Psoas muscle (tissue), 8 donors: ENCODE measurements at places on chromosomes 5 and 9.
A peak's percentile ranks its signal among the peaks of the same experiment; 100 is the strongest.

- DNase-seq: peak; percentile 31
- peaks cover 38% of the 10 kb centered on the region for H3K4me1 ChIP-seq
- H3K4me3 ChIP-seq: no peak overlapping the region
- H3K27me3 ChIP-seq: no peaks in the 10 kb centered on the region
- H3K36me3 ChIP-seq: no peaks in the 10 kb centered on the region
Observed at GRCh38 chr9:121593066-121593465, 58.4 kb upstream of the DAB2IP start.

- H3K4me1 ChIP-seq: no peaks in the 10 kb centered on the region
- peak; percentile 64 for DNase-seq
- H3K4me3 ChIP-seq: no peak overlapping the region
- no peak overlapping the region for H3K27ac ChIP-seq
- no peaks in the 10 kb centered on the region for H3K27me3 ChIP-seq
Observed at GRCh38 chr9:84697509-84698114, 28.1 kb downstream of the NTRK2 start.

DNA sequence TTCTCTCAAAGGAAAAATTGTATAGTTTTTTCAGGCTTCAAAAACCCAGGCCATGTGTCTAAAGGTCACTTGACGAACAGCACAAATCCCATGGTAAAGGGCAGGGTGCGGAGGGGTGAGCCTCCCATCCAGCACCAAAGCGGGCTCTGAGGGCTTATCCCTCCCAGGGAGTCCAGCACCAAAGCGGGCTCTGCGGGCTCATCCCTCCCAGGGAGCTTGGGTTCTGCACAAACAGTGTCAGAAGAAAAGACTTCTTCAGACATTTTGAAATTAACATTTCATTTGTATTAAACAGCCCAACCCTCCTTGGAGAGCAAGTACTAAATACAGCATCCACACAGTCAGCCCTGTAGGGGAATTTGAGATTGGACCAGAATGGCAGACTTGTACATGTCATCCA is 43.0 kb upstream of the CLPTM1L start:
- no peaks in the 10 kb centered on the region for H3K36me3 ChIP-seq
- H3K4me1 ChIP-seq: no peaks in the 10 kb centered on the region
- DNase-seq: peak; percentile 26
- H3K27ac ChIP-seq: no peak overlapping the region
- no peak overlapping the region for H3K4me3 ChIP-seq

GRCh38 chr5:53481887-53482716 is 1.7 kb downstream of the FST start:
- peak overlapping the region; percentile 71 for H3K4me3 ChIP-seq
- H3K27me3 ChIP-seq: no peaks in the 10 kb centered on the region

- no peaks in the 10 kb centered on the region for H3K36me3 ChIP-seq
- no peak overlapping the region for H3K4me3 ChIP-seq
- DNase-seq: no peak
- no peaks in the 10 kb centered on the region for H3K27me3 ChIP-seq
- H3K4me1 ChIP-seq: no peaks in the 10 kb centered on the region
- no peak overlapping the region for H3K27ac ChIP-seq
Observed at GRCh38 chr5:142663246-142663645, 22.6 kb downstream of the FGF1 start.

- peaks cover 27% of the 10 kb centered on the region for H3K36me3 ChIP-seq
- H3K4me3 ChIP-seq: peak overlapping the region; percentile 83
- H3K4me1 ChIP-seq: no peaks in the 10 kb centered on the region
- no peaks in the 10 kb centered on the region for H3K27me3 ChIP-seq
- no peak for DNase-seq
Observed at GRCh38 chr5:150945947-150946346, 41.2 kb upstream of the ZNF300 start.

- no peak overlapping the region for H3K27ac ChIP-seq
- no peak for DNase-seq
- peaks cover 20% of the 10 kb centered on the region for H3K4me1 ChIP-seq
Observed at GRCh38 chr5:124866355-124867136, 120.1 kb upstream of the ZNF608 start.

DNA sequence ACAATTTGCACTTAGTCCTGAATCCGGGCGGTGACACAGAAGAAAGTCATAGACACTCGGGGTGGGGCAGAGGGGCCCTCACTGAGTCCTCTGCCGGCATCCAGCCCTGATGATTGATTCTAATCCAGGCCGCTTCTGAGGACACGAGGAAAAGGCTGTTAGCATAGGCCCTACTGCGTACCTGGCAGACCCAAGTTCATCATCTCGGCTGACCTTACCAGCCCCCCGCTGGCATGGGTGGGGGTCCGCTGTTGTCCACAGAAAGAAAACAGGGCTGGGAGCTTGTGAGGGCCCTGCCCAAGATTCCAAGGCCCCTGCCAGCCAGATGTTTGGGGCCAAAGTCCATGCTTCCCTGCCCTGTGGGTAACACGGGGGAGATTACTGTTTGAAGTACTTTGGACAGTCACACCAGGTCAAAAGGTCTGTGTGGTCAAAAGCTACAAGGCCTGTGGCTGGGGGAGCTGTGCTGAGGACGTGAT is 24.5 kb downstream of the ERGIC1 start:
- H3K27me3 ChIP-seq: no peaks in the 10 kb centered on the region
- DNase-seq: peak; percentile 39
- H3K27ac ChIP-seq: peak overlapping the region; percentile 92
- H3K4me3 ChIP-seq: no peak overlapping the region
- H3K4me1 ChIP-seq: peaks cover 82% of the 10 kb centered on the region
- H3K36me3 ChIP-seq: no peaks in the 10 kb centered on the region

- H3K4me3 ChIP-seq: no peak overlapping the region
- no peak overlapping the region for H3K27ac ChIP-seq
- peaks cover 28% of the 10 kb centered on the region for H3K4me1 ChIP-seq
- DNase-seq: no peak
- H3K36me3 ChIP-seq: no peaks in the 10 kb centered on the region
Observed at GRCh38 chr5:173094012-173094661, 38.0 kb downstream of the CREBRF start.

DNA sequence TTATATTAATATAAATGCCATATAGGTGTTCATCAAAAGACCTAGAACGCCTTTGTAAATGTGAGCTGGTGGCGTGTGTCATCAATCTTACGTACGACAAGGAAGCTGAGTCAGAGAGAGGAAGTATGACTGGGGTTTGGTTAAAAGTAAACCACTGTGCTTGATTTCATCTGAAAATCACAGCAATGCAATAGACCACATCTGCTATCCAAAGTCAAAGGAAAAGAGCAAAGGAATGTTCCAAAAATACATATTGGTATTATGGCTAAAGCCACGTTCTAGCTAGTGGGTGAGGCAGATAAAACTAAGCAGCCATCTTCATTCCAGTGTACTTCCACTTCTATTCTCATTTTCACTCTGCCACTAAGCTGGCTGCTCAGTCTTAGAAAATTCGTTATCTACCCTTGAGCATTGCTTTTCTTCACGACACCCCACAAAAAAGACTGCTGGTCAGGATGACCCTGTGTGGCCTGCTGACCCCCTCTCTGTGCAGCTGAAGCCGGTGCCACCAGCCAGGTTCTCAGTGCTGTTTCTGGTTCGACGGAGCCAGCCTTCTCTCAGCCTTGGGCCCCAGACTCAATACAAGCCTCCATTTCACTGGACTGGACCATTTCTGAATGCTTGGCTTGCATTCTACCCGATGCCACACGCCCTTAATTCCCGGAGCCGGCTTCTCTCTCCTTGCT is 23.8 kb downstream of the SHC3 start:
- H3K4me3 ChIP-seq: no peak overlapping the region
- H3K4me1 ChIP-seq: no peaks in the 10 kb centered on the region
- no peak for DNase-seq
- peaks cover 2% of the 10 kb centered on the region for H3K27me3 ChIP-seq

DNA sequence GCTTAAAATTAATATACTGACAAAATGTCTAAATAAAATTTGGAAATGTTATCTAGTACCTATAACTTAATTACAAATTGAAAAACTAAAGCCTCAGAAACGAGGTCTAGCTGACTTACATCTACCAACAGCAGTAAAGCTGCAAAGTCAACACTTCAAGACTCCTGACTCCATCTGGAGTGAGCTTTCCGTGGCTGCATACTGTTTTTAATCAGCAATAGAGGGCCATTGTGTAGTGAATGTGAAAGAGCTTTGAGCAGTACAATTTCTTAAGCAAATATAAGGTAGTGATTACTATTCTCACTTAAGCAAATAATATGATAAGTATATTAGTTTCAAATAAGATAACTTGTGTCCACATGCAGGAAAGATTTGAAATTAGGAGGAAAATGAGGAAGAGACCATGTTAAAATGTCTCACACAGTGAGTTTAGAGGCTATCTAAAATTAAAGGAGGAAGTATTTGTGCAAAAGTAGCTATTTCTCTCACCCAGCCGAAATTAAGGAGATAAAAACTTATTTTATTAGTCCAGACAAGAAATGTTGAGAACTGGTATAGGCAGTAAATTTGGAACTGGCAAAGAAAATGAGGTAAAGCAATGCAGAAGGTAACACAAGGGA is 6.4 kb downstream of the SPINK6 start:
- no peaks in the 10 kb centered on the region for H3K36me3 ChIP-seq
- H3K27ac ChIP-seq: no peak overlapping the region
- H3K4me3 ChIP-seq: no peak overlapping the region
- H3K27me3 ChIP-seq: no peaks in the 10 kb centered on the region
- H3K4me1 ChIP-seq: no peaks in the 10 kb centered on the region

DNA sequence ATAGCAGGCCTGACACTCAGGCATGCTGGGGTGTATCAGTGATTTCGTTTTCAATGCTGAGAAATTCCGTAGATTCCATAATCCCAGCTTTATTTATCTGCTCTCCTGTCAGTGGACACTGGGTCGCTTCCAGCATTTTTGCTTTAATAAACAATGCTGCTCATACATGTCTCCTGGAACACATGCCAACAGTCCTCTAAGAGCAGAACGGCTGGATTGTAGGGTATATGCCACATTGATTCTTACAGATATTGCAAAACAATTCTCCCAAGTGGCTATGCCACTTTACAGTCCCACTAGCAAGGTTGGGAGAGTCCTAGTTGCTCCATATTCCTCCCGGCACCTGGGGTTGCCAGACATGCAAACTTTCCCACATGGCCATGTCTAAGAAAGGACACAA is 81.9 kb downstream of the RAPGEF1 start:
- peak overlapping the region; percentile 74 for H3K27ac ChIP-seq
- H3K27me3 ChIP-seq: no peaks in the 10 kb centered on the region

- H3K27ac ChIP-seq: no peak overlapping the region
- peaks cover 8% of the 10 kb centered on the region for H3K4me1 ChIP-seq
- H3K36me3 ChIP-seq: peaks cover 2% of the 10 kb centered on the region
- no peak overlapping the region for H3K4me3 ChIP-seq
Observed at GRCh38 chr9:37959976-37960375, 56.0 kb upstream of the SLC25A51 start.

GRCh38 chr5:107915176-107915812 is 244.6 kb upstream of the EFNA5 start:
- H3K36me3 ChIP-seq: no peaks in the 10 kb centered on the region
- no peak overlapping the region for H3K4me3 ChIP-seq
- H3K27me3 ChIP-seq: no peaks in the 10 kb centered on the region
- H3K4me1 ChIP-seq: no peaks in the 10 kb centered on the region
- no peak for DNase-seq
- H3K27ac ChIP-seq: no peak overlapping the region

GRCh38 chr9:94872891-94873511 is 146.5 kb downstream of the AOPEP start:
- no peak for DNase-seq
- no peaks in the 10 kb centered on the region for H3K36me3 ChIP-seq
- peaks cover 74% of the 10 kb centered on the region for H3K4me1 ChIP-seq
- H3K4me3 ChIP-seq: no peak overlapping the region
- H3K27ac ChIP-seq: peak overlapping the region; percentile 93

- no peaks in the 10 kb centered on the region for H3K27me3 ChIP-seq
- H3K27ac ChIP-seq: no peak overlapping the region
- no peak for DNase-seq
- no peak overlapping the region for H3K4me3 ChIP-seq
- no peaks in the 10 kb centered on the region for H3K4me1 ChIP-seq
- H3K36me3 ChIP-seq: no peaks in the 10 kb centered on the region
Observed at GRCh38 chr5:170139786-170140335, 34.2 kb downstream of the FOXI1 start.

DNA sequence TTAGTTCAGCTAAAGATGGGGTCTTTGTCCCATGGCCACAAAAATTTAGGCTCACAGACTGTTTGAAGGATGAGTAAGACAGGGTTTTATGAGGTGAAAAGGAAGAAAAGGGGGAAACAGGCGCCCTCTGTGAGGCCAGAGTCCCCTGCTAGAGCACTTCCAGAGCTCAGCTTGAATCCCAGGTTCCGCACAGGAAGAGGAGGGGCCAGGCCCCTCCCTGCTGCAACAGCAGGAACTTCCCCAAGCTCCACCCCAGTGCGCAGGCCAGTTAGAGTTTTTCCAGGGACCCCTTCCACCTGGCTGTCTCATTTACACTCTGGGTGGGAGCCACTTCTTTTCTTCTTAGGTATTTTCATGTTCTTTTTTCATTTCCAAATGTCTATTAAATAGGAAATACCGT is 480.8 kb downstream of the PSAT1 start:
- no peak overlapping the region for H3K27ac ChIP-seq
- H3K4me3 ChIP-seq: no peak overlapping the region
- no peaks in the 10 kb centered on the region for H3K27me3 ChIP-seq
- H3K4me1 ChIP-seq: no peaks in the 10 kb centered on the region

DNA sequence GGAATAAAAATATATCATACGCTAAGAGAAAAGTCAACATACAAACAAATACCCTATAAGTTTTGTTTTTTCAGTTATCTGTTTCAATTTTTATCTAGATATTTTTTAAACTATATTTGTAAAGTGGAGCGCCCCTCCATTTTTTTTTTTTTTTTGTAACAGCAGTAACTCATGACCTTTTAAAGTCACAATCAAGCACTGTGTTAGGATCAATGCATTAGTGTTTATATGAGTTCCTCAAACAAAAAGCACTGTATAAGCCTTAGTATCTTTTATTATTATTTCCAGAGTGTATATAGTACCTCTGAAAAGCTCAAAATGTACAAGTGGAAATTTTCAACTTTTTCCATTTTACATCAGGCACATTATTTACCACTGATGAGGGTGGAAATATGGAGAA is 20.6 kb downstream of the PFDN1 start:
- peaks cover 32% of the 10 kb centered on the region for H3K4me1 ChIP-seq
- H3K36me3 ChIP-seq: no peaks in the 10 kb centered on the region
- no peak for DNase-seq
- no peak overlapping the region for H3K4me3 ChIP-seq

DNA sequence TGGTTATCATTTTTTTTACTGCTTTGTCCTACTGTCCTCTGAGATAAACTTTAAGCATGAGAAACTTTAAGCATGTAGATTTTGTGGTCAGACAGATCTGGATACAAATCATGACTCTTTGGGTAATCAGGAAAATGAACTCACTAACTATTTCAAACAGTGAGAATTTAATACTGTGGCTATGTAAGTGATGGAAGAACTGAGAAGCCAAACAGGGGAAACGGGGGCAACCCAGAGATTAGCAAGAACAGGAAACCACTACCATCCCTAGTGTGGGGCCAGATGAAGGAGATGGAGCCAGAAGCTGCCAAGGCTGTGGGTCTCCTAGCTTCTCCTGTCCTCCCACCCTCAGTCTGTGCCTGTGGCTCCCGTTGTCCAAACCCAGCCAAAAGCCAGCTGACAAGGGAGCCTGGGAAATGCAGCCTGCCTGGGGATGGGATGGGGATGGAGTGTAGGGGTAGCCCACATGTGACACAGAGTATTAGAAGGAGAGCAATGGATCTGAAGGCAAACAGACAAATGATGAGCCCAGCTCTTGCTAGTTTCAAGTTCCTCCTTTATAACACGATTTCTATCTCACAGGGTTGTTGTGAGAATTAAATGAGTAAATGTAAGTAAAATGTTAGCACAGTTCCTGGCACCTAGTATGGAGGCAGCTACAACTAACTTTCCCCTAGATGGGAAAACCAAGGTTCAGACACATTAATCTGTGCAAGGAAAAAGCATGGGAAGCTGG is 27.7 kb upstream of the CDC23 start:
- H3K4me3 ChIP-seq: no peak overlapping the region
- H3K4me1 ChIP-seq: peaks cover 3% of the 10 kb centered on the region
- no peaks in the 10 kb centered on the region for H3K27me3 ChIP-seq
- H3K27ac ChIP-seq: no peak overlapping the region
- no peaks in the 10 kb centered on the region for H3K36me3 ChIP-seq
